Activated CD4-positive, alpha-beta T cell treated with anti-CD3 and anti-CD28 coated beads, Interleukin-2, amount 50 U/mL, for 16 hours (primary cell): ENCODE measurements at places on chromosomes 2 and 18.

DNA sequence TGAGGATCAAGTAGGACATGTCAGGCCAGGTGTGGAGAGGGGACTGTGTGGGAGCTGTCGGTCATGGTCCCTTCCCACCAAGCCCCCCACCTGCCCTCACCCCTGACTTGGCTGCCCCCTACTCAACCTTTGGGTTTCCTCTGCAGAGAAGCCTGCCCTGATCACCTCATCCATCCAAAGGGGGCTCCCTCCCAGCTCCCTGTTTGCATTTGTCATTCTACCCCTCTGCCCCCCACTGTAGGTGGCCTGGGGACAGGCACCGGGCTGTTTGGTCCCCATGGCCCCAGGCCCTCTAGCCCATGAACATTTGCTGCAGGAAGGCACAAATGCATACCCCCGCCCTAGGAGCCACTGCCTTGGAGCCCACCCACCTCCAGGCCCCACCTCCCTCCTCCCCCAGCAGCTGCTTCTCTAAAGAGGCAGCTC is 115.0 kb downstream of the SMAD7 start:
- no peak for DNase-seq

DNA sequence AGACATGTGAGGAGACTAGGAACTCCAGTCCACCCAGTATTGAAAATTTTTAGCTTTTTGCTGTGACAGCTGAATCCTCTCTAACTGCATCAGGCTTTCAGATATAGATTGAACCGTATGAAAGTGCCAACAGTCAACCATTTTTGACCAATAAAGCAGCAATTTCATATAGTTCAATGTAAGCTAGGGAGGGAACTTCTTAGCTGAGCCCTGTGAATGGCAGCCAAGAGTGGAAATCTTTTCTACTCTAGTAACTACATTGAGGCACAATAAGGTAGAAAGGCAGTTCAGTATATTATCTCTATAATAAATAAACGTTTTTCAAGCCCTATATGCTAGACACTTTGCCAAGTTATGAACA is 96.3 kb upstream of the TANK start:
- no peak for DNase-seq

GRCh38 chr2:215760557-215760956 is 252.8 kb downstream of the MREG start:
- no peak for DNase-seq

DNA sequence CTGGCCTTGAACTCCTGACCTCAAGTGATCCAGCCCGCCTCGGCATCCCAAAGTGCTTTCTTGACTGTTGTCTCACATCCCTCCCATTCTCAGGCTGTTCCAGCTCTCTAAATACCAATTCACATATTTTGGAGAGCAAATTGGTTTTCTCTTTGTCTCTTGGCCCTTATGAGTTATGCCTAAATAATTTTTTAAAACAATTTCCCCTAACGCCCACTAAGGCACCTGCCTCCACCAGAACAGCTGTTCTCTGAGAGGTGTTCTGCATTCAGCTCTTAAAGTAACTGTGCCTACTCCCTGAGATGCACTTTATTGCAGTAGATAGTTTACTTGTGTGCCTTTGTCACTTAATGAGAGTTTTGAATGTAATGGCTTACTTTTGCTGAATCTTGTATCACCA is 6.9 kb downstream of the CCDC195 start:
- DNase-seq = no peak

DNA sequence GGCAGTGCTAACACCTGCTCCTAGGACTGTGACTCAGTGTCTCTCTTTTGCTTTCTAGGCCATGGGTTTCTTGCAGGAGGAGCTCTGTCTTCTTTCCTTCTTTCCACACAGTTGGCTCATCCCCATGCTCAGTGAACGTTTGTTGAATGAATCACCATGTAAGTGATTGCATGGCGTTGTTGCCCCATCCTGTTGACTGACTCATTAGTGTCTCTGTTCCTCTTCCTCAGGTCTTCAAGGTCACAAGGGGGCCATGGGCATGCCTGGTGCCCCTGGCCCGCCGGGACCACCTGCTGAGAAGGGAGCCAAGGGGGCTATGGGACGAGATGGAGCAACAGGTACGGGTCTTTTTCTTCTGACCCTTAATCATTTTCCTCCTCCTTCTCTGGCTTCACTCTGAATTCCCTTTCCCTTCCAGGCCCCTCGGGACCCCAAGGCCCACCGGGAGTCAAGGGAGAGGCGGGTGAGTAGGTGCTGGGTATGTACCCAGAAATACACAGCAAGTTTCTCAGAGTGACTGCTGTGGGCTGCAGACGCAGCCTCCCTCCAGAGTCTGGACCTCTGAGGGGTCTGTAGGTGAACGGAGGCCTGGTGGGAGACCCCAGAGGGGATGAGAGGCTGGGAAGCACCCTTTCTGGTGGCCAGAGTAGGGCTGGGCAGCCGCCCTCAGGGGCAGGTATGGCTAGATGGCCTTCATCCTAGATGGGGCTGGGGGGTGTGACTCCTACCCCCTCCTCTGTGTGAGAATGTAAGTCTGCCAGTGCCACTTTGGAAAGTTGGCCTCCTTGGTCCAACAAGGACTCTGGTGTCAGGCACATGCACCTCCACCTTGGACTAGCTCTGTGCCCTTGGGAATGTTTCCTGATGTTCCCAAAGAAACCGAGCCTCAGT is 32.4 kb downstream of the MARCO start:
- DNase-seq = no peak

- DNase-seq = peak; percentile 23
Observed at GRCh38 chr18:63511285-63511684, 30.9 kb upstream of the SERPINB12 start.

DNA sequence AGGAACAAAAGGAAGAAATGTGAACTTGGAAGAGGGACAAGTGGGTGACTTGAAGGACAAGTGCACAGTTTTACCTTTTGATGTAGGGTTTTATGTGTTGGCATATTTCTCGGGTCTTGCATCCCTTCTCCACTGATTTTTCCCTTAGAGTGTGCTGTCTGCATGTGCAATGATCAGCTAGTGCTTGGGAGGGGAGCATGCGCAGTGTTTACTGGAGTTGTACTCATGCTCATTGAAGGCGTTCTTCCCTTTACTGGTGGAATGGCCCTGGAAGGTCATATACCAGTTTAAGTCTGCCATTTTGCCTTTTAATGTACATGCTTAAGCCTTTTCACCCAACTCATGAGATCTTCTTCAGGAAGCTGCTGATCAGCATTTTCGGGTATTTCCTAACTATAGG is 1168.0 kb downstream of the SUCLG1 start:
- no peak for DNase-seq

- DNase-seq = no peak
Observed at GRCh38 chr18:79563949-79564348, 115.7 kb upstream of the CTDP1 start.

DNA sequence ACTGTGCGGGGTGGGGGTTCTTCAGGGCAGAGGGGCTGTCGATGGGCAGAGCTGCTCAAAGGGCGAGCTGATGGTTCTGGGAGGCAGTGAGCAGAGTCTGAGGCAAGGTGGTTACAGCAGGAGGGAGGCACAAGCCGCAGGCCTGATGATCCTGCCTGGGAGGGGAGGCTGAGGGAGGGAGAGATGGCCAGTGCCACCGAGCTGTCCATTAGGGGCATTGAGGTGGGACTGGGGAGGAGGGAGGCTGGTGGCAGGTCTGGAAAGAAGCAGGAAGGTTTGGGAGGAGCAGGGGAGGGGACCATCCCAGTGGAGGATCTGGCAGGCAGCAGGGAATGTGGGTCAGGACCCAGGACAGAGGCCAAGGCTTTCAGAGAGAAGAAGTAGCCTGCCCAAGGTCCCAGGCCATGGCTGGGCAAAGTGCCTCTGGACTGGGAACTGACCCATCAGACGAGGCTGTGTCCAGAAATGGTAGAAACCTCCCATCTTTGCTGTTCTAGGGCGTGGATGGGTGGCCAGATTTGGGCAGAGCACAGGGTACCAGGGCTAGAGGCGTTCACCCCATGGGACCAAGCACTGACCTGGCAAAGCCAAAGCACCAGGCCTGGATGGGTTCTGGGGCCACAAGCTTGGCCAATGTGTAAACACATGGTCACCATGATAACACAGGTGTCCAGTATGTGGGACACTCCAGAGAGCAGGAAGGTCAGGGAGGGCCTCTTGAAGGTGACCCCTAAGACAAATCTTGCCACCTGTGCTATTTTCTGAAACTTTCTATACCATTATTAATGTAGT is 55.5 kb downstream of the INHBB start:
- no peak for DNase-seq

DNA sequence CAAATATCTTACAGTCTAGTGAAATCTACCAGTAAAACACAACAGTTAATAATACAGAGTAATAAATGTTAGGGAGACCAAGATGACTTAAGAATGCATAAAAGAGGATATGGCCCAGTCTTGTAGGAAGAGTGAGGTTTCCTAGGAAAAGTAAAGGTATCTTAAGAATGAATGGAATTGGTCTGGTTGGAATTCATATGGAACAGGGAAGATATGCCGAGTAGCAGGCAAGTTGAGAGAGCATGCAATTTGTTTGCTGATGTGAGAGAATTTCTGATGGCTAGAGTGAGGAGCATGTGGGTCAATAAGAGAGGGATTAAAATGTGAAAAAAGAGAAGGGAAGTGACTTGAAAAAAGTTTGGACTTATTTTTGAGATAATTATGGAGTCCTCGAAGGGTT is 512.9 kb upstream of the ZEB2 start:
- no peak for DNase-seq

DNA sequence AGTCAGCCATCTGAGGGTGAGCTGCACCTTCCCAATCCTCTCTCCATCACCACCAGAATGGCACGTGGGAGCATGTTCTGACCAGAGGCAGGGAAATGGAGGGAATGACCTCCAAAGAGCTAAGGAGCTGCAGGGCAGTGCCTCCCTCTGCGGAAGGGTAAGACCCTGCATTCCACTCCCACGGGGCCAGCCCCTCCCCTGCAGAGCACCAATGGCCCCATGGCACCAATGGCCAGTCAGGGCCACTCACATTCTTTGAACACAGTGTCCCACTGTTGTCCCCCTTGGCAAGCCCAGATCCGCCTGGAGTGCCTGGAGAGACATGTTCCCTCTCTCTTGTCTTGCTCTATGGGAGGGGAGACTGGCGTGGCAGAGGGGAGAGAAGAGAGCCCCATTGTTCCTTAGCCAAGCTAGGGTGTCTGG is 164.4 kb downstream of the TNS1 start:
- DNase-seq = no peak

GRCh38 chr2:122543815-122544214 is 788.4 kb downstream of the TSN start:
- no peak for DNase-seq

DNA sequence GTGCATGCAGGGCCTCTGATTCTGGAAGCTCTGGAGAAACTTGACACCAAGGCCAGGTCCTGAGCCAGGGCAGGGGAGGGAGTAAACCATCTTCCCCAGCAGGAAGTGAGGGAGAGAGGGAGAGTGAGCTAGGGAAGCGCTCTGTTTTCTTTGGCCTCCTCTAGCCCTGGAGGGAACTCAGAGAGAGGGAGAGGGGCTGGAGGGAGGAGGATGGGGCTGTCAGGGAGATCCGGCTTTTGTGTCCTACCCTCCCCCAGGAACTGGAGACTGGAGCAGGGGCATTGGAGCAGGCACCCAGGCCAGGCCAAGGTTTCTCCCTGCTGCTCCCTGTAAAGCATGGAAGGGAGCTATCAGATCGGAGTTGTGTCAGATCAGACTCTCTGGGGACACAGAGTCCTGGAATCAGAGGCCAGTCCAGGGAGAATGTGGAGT is 22.7 kb upstream of the PKDCC start:
- DNase-seq = no peak

DNA sequence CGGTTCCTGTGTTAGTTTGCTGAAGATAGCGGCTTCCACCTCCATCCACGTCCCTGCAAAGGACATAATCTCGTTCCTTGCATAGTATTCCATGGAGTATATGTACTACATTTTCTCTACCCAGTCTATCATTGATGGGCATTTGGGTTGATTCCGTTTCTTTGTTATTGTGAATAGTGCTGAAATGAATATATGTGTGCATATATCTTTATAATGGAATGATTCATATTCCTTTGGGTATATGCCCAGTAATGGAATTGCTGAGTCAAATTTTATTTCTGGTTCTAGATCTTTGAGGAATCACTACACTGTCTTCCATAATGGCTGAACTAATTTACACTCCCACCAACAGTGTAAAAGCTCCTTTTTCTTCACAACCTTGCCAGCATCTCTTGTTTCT is 255.4 kb upstream of the CDH2 start:
- no peak for DNase-seq

DNA sequence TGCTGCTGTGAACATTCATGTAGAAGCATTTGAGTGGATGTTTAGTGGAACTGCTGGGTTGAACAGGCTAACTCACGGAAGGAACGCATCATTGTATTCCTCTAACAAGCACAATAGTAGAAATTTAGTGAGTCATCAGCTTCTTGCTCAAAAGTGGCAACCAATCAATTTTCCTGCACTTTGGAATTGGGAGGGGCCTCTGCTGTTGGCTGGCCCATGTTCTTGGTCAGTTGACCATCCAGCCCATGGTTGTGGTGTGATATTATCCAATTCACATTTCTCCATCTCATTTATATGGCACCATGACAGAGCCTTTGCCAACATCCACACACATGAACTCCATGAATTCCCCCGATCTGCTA is 95.0 kb downstream of the TNFRSF11A start:
- DNase-seq = peak; percentile 39

DNA sequence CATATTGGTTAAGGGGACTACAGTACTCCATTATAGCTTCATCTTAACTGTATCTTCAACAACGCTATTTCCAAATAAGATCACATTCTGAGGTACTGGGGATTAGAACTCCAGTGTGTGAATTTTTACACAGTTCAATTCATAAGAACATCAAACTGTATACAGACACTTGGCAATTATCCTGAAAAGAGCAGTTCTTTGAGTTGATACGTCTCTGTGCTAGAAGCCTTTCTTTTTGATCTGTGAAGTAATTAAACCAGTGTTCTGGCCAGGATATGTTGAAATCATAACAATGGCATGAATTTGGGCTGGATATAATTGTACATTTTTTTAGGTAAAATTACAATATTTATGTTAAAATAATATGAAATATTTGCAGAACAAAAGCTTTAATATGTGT is 93.5 kb upstream of the ITPRID2 start:
- DNase-seq = no peak

DNA sequence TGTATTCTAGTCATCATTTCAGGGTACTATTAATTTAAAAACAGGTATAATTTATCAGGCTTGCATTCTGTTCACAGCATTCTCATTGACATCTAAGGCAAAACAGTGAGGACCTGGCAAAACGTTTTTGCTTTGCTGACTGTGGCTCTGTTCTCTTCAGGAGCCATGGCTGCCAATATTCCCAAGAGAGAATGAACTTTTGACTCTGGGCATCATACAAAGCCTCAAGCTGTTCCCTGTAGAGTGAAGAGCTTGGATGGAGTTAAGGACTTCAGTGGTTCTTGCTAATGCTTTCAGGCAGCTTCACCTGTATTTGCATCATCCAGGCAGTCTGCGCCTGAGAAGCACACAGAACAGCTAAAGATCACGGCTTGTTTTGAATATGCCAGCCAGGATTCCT is 65.9 kb upstream of the CAVIN2 start:
- DNase-seq = no peak

GRCh38 chr2:164542581-164543021 is 78.7 kb downstream of the GRB14 start:
- no peak for DNase-seq

- DNase-seq = peak; percentile 22
Observed at GRCh38 chr2:156385242-156385641, 50.9 kb upstream of the GPD2 start.
